ENCODE measurements at places on chromosomes 4 and X.

GRCh38 chr4:122065915-122066314 is 86.2 kb upstream of the BLTP1 start:
- H3K4me3 ChIP-seq: no peak overlapping the region
- no peaks in the 10 kb centered on the region for H3K4me1 ChIP-seq
- H3K36me3 ChIP-seq: no peaks in the 10 kb centered on the region
- no peak overlapping the region for H3K27ac ChIP-seq
- no peaks in the 10 kb centered on the region for H3K27me3 ChIP-seq

- no peaks in the 10 kb centered on the region for H3K36me3 ChIP-seq
- no peaks in the 10 kb centered on the region for H3K4me1 ChIP-seq
- DNase-seq: peak; percentile 34
- no peak overlapping the region for H3K4me3 ChIP-seq
These were observed 32.3 kb upstream of the ZFX start for GRCh38 chrX:24117258-24117657.

DNA sequence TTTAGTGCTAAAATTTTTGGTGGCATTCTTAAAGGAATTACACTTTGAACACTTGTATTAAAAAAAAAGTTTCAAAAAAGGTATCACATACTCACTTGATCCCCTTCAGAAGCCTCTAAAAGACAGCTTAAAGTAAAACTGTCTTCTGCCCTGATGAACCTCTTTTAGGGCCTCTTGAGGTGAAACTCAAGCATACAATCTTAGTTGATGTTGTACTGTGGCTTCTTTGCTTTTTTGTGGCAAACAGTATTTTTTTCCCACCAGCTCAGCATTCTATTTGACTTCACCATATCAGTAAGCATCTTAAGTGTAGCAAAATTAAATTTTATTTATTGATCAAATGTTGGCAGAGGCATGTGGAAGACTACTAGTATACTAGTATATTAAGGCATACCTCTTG is 13.7 kb downstream of the SEC24B start:
- no peaks in the 10 kb centered on the region for H3K4me1 ChIP-seq
- H3K36me3 ChIP-seq: peaks cover 8% of the 10 kb centered on the region
- H3K27ac ChIP-seq: no peak overlapping the region
- no peak overlapping the region for H3K4me3 ChIP-seq

- no peak overlapping the region for H3K4me3 ChIP-seq
- no peak for DNase-seq
- no peak overlapping the region for H3K27ac ChIP-seq
These were observed 2.4 kb downstream of the PPEF1 start for GRCh38 chrX:18709833-18710232.

- no peak overlapping the region for H3K4me3 ChIP-seq
- peak; percentile 61 for DNase-seq
- H3K4me1 ChIP-seq: no peaks in the 10 kb centered on the region
- H3K27me3 ChIP-seq: peaks cover 2% of the 10 kb centered on the region
- H3K27ac ChIP-seq: no peak overlapping the region
- no peaks in the 10 kb centered on the region for H3K36me3 ChIP-seq
These were observed 38.7 kb upstream of the SLC16A2 start for GRCh38 chrX:74382613-74383012.

DNA sequence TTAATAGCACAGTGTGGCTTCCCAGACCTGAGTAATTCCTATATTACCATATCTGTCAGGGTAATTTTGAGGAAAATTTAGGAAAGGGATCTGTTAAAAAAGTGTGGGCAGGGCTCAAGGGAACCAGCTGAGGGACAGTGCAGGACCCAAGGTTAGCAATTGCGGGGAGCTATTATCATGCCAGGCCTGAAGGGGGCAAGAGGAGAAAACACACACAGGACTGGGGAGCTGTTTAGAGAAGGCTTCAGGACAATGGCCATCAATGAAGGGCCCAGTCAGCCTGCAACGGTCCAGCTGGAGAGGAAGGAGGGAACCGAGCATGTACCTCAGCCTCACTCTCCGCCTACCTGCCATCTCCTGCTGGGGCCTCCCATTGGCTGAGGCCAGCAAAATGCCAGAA is 19.0 kb upstream of the NHS start:
- no peaks in the 10 kb centered on the region for H3K4me1 ChIP-seq
- H3K36me3 ChIP-seq: no peaks in the 10 kb centered on the region
- H3K4me3 ChIP-seq: no peak overlapping the region
- H3K27me3 ChIP-seq: peaks cover 4% of the 10 kb centered on the region

- H3K27ac ChIP-seq: no peak overlapping the region
- no peak for DNase-seq
- H3K4me3 ChIP-seq: no peak overlapping the region
- H3K4me1 ChIP-seq: peaks cover 22% of the 10 kb centered on the region
These were observed 41.3 kb upstream of the MTM1 start for GRCh38 chrX:150527108-150527507.

DNA sequence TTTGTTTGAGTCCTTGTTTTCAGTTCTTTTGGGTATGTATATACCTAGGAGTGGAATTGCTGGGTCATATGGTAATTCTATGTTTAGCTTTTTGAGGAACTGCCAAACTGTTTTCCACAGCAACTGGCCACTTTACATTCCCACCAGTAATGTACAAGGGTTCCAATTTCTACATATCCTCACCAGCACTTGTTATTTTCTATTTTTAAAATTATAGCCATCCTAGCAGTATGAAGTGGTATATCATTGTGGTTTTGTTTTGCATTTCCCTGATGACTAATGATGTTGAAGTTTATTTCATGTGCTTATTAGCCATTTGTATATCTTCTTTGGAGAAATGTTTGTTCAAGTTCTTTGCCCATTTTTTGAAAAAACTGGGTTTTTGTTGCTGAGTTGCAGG is 39.6 kb downstream of the TMEM164 start:
- H3K27me3 ChIP-seq: peaks cover 12% of the 10 kb centered on the region
- no peak overlapping the region for H3K4me3 ChIP-seq

- H3K27ac ChIP-seq: no peak overlapping the region
- no peaks in the 10 kb centered on the region for H3K4me1 ChIP-seq
- no peak for DNase-seq
These were observed 81.7 kb downstream of the ZC4H2 start for GRCh38 chrX:64894454-64895038.

GRCh38 chrX:11209798-11210414 is 83.3 kb upstream of the AMELX start:
- H3K36me3 ChIP-seq: no peaks in the 10 kb centered on the region
- no peak overlapping the region for H3K4me3 ChIP-seq
- H3K4me1 ChIP-seq: no peaks in the 10 kb centered on the region

DNA sequence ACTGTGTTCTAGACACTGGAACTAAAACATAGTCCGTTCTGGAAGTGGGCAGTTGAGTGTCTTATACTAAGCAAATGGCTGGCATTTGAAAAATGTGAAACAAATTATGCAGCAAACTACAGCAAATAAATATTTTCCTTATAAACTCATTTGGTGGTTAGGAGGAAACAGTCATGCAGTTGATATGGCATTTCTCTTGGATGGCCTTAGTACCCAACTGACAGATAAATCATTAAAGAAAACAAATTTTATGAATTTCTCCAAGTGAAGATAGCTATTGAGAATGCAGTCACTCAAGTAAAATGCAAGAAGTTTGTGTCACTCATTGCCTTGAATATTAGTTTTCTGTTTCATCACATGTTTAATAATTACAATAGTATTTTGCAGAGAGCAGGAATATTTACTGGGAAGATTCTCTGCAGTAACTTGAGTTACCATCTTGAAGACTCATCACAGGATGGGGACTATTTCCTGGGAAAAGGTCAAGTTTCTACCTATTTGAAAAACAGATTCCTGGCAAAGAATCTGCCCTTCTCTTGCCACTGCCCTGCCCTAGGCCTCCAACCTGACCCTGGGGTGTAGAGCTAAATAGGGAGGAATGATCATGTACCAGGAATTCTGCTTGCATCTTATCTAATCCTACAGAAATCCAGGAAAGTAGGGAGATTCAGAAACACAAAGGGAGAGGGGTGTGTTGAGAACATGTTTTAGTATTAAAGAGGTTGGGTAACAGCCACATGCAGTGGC is 105.9 kb downstream of the SH3RF1 start:
- H3K4me1 ChIP-seq: peaks cover 3% of the 10 kb centered on the region
- DNase-seq: no peak
- H3K36me3 ChIP-seq: no peaks in the 10 kb centered on the region
- no peaks in the 10 kb centered on the region for H3K27me3 ChIP-seq
- H3K27ac ChIP-seq: no peak overlapping the region

- no peak overlapping the region for H3K27ac ChIP-seq
- no peaks in the 10 kb centered on the region for H3K27me3 ChIP-seq
- DNase-seq: no peak
- no peaks in the 10 kb centered on the region for H3K36me3 ChIP-seq
These were observed 31.1 kb downstream of the PGRMC2 start for GRCh38 chr4:128256539-128256938.

DNA sequence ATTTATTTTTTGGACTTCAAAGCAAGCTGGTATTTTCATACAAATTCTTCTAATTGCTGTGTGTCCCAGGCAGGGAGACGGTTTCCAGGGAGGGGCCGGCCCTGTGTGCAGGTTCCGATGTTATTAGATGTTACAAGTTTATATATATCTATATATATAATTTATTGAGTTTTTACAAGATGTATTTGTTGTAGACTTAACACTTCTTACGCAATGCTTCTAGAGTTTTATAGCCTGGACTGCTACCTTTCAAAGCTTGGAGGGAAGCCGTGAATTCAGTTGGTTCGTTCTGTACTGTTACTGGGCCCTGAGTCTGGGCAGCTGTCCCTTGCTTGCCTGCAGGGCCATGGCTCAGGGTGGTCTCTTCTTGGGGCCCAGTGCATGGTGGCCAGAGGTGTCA is 15.3 kb downstream of the FGFR3 start:
- no peak overlapping the region for H3K27ac ChIP-seq
- no peak overlapping the region for H3K4me3 ChIP-seq
- no peak for DNase-seq
- peaks cover 32% of the 10 kb centered on the region for H3K4me1 ChIP-seq

DNA sequence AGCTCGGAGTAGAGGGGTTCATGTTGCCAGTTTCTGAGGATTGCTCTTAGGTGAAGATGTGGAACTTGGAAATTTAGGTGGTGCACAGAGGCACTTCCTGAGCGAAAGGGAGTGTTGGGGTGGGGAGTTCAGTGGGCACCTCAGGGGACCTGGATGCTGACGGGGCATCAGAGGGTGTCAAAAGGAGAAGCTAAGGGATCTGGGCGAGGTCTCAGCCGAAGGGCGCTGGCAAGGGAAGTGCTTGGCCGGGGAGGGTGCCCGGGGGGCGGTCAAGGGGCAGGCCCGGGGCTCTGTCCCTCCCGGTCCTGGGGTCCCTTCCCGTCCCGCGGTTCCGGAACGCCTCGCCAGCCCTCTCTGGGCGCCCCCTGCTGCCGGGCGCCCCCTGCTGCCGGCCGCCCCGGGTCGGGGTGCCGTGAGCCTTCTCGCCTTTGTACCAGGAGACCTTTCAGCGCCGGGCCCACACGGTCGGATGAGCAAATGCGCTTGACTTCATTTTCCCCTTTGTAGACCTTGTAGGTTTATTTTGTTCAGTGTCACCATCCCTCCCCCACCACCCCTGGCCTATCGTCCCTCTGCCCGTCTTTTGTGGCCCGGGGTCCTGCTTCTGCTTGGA is 3.0 kb upstream of the PHOX2B start:
- peaks cover 24% of the 10 kb centered on the region for H3K4me1 ChIP-seq
- DNase-seq: no peak
- no peaks in the 10 kb centered on the region for H3K36me3 ChIP-seq

DNA sequence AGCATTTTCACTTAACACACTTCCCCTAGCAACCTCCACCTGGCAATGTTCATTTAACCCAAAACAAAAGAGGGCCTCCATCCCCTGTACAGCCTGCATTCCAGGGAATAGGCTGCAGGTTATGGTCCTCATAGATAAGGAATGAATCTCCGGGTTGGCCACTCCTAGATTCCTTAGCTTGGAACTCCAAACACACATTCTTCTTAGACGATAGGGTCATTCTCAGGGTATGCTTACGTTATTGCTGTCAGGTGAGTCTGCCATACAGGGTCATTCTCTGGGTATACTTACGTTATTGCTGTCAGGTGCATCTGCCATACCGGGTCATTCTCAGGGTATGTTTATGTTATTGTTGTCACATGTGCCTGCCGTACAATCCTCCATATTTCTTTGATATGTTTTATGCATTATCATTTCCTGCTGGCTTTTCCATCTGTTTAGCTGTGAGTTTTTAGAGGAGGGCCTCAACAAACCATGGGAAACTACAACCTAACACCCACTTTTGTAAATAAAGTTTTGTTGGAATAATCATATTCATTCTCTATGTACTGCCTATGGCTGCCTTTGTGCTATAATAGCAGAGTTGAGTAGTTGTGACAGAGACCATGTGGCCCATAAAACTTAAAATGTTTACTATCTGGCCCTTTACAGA is 8.2 kb upstream of the AFF1 start:
- no peaks in the 10 kb centered on the region for H3K27me3 ChIP-seq
- H3K4me3 ChIP-seq: no peak overlapping the region
- no peak overlapping the region for H3K27ac ChIP-seq
- H3K4me1 ChIP-seq: no peaks in the 10 kb centered on the region
- no peaks in the 10 kb centered on the region for H3K36me3 ChIP-seq

GRCh38 chr4:17448689-17449088 is 63.2 kb downstream of the QDPR start:
- H3K4me1 ChIP-seq: no peaks in the 10 kb centered on the region
- no peak overlapping the region for H3K4me3 ChIP-seq
- H3K27me3 ChIP-seq: no peaks in the 10 kb centered on the region
- no peak for DNase-seq
- H3K27ac ChIP-seq: no peak overlapping the region

- H3K4me3 ChIP-seq: no peak overlapping the region
- H3K36me3 ChIP-seq: no peaks in the 10 kb centered on the region
- no peaks in the 10 kb centered on the region for H3K27me3 ChIP-seq
- DNase-seq: no peak
- no peaks in the 10 kb centered on the region for H3K4me1 ChIP-seq
These were observed 1365.9 kb upstream of the AGA start for GRCh38 chr4:178808106-178808505.

GRCh38 chr4:152523731-152524130 is 12.2 kb downstream of the FBXW7 start:
- no peaks in the 10 kb centered on the region for H3K36me3 ChIP-seq
- H3K27me3 ChIP-seq: no peaks in the 10 kb centered on the region
- DNase-seq: no peak
- no peaks in the 10 kb centered on the region for H3K4me1 ChIP-seq
- no peak overlapping the region for H3K27ac ChIP-seq
- H3K4me3 ChIP-seq: no peak overlapping the region

- no peaks in the 10 kb centered on the region for H3K27me3 ChIP-seq
- H3K4me3 ChIP-seq: no peak overlapping the region
- H3K4me1 ChIP-seq: no peaks in the 10 kb centered on the region
- no peak overlapping the region for H3K27ac ChIP-seq
- DNase-seq: no peak
These were observed 74.4 kb downstream of the RNF150 start for GRCh38 chr4:141058591-141059512.

GRCh38 chrX:69285401-69285877 is 120.2 kb upstream of the PJA1 start:
- H3K36me3 ChIP-seq: no peaks in the 10 kb centered on the region
- H3K4me3 ChIP-seq: peak overlapping the region; percentile 38
- H3K27me3 ChIP-seq: peaks cover 15% of the 10 kb centered on the region

Measured in spinal cord (tissue), 10 donors.